NCI-H510A (cell line): ENCODE measurements at places on chromosomes 2 and 18.

GRCh38 chr2:168841445-168841844, 39.0 kb downstream of the NOSTRIN start:
- DNase-seq: no peak

DNA sequence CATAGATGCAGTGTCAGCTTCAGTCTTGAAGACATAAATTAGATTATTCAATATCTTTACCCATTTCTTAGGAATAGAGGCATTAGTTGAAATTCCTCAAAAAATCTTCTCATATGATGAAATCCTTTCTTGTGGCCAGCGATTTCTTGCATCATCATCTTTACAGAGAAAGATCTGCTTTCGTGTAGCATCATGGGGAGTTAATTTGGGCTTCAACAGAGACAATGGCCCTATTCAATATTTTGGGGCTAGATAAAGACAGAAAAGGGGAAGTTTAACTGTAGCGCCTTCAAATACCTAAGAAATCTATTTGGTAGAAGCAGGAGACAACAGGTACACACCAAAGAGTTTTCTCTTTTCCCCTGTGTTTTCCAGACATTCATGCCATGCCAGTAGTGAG, 73.8 kb downstream of the TGFA start:
- DNase-seq: no peak

- no peak for DNase-seq
These were observed at the start of gene SP140L for GRCh38 chr2:230326453-230327417. TSS of gene SP140L (plus strand) at chr2:230327193. CDS start at chr2:230327270, 77 bp downstream.

DNA sequence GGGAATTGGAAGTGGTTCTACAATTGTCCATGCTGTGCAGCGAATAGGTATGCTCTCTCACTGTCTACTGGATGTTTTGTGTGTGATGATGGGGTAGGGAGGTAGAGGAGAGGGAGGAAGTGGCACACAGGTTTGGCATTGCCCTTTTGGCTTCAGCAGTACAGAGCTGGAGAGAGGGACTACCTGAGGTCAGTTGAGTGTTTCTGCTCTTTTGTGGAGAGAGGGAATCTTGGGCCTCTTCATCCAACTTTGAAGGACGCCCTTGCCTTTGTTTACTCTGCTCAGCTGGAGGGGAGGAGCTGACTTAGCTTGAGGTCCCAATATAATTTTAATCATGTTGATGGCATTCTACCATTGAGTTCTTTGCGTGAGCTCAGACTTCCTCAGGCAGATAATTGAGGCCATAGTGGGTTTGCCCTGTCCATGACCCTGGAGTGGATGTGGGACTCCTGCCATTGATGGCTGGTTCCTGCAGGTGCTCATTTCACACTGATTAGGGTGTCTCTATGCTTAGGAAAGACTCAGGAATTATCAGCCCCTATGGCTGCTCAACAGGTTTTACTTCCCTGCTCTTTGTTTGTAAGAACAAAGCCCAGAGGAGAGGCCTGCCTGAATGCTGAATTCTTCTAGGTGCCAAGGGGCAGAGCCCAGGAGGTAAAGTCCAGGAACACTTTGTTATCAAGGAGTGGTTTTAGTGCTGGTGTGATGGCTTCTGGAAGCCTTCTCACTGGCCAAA, 7.2 kb downstream of the RPIA start:
- no peak for DNase-seq

DNA sequence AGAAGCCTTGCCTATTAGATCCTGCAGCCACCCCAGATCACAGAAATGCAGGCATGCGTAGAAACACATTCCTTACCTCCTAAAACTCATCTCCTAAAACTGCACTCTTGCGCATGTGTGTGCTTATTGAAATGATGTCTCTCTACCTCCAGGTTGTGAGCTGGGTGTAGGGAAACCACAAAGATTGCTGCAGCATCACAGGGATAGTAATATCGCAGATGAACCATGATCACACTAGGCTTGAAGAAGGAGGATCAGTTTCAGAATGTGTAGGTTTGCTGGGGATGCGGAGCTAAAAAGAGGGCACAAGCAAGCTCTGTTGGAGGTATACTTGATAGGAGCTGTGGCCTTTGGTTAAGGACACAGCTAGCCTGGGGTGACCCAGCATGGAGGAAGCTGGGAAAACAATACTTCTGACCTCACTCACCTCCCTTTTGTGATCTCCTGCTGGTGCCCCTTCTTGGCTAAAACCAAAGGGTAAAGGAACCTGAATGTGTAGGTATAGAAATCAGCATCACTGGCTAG, 118.8 kb downstream of the SETBP1 start:
- no peak for DNase-seq

GRCh38 chr2:191839918-191840804, 6.7 kb downstream of the CAVIN2 start:
- no peak for DNase-seq

DNA sequence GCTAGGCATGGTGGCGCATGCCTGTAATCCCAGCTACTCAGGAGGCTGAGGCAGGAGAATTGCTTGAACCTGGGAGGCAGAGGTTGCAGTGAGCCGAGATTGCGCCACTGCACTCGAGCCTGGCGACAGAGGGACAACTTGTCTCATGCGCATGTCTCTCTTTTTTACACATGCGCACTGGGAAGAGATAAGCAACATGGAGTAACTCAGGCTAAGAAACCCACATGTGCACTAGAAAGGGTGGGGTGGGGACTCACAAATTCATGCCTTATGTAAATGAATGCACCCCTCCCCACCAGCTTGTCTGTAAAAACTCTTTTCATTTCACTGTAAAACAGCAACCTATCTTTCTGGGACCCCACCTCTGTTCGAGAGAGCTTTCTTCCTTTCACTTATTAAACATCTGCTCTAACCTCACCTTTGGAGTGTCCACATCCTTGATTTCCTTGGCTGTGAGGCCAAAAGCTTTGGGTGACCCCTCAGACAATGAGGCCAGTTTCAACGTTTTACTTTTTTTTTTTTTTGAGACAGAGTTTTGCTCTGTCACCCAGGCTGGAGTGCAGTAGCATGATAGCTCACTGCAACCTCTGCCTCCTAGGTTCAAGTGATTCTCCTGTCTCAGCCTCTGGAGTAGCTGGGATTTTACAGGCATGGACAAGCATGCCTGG, 91.6 kb upstream of the RMP24 start:
- DNase-seq: no peak

- DNase-seq: no peak
These were observed 268.6 kb downstream of the FIGN start for GRCh38 chr2:163467251-163467630.

DNA sequence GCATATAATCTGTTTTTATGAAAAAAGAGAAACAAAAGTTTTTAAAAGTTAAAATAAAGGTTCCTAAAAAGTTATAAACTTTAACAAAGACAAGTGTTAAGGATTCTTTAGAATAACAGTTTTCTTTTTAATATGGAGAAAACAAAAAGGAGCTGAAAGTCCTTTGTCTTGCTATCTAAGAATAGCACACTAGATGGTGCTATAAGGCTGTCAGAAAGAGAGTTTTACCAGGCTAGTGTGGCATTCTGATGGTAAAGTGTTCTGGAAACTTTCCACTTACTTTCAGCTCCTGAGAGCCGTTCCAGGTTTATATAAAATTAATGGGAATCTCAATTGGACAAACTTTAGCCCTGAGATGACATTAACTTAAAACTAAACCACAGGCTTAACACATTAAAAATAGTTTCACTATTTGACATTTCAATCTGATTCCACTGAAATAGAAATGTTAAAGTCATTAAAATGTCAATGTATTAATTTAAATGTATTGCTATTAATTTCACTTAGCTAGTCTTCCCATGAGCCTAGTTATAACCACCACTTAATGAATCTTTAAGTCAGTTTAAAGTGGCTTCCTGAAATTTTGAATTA, 3.7 kb downstream of the FBXO48 start:
- no peak for DNase-seq

DNA sequence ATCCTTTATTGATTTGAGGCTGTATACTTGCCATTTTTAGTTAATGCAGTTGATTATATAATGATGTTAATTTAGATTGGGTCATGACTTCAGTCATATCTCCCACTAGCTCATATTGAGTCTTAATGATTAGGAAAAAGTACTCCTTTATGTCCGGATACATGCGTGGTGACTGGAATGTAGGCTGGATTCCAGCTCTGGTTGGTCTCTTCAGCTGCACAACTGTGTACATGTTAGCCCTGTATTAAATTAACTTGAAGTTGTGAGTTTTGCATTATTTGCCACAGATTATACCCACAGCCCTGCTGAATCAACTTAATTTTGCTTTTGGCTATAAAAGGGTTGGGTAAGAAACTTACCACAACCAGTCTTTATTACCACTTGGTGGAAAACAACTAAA, 22.5 kb downstream of the MOB4 start:
- no peak for DNase-seq

GRCh38 chr2:233081232-233081730, 21.1 kb downstream of the INPP5D start:
- DNase-seq: no peak

- DNase-seq: no peak
These were observed 36.3 kb downstream of the CPS1 start for GRCh38 chr2:210592726-210593125.

DNA sequence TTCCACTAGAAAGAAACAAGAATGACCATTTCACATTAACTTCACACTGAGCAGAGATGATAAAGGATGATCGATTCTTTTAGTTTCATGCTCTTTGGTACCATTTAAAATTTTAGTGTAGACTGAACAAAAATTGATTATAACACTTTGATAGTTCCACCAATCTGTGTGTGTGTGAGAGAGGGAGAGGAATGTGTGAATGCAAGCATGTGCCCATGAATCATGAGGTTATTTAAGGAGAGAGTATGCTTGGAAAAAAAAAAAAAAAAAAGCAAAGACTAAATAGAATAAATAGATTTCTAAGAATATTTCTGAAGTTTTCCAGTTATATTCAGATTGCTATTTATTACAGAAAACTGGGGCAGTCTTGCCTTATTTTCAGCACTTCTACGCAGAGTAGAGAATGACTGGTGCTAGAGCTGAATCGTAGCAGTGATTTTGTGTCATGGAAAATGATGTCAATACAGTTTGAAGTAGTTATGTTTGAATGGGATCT, 900.8 kb downstream of the SLC4A3 start:
- no peak for DNase-seq

GRCh38 chr2:121746071-121746578, 9.3 kb upstream of the TSN start:
- no peak for DNase-seq

- DNase-seq: no peak
These were observed 1180.9 kb downstream of the LRP1B start for GRCh38 chr2:140949932-140950331.

DNA sequence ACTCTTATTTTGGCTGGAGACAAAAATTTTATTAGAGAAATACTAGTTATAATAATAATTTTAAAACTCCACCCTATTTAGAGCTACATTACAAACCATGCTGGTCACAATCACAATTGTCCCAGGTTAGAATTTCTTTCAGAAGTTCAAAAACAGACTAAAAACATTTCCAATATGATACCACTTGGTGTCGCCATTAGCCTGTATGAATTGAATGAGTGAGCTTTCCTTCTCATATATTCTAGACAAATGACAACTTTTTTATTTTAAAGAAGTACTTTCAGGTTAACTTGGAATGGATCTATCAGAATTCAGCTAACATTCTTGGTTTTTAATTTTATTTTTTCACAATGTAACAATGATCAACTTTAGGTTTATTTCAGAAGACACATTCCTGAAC, 48.0 kb downstream of the SERPINB8 start:
- DNase-seq: no peak

- DNase-seq: no peak
These were observed 133.8 kb upstream of the LMAN1 start for GRCh38 chr18:59492756-59493421.

DNA sequence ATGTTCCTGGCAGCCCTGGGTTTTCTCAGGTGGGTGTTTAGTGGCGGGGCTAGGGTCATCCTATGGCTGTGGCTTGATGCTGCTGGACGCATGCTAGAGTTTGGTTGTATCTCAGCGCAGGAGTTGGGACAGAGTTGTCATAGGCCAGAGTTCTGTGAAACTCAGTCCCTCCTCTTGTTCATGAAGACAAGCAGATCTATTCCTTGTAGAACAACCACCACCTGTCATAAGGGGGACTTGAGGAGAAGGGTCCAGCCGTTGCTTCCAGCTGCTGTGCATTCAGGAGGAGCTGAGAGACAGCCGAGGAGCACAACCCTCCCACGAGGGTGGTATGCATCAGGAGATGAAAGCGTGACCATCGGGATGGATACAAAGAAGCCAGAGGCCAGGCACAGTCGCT, 26.4 kb downstream of the DCDC2C start:
- no peak for DNase-seq

DNA sequence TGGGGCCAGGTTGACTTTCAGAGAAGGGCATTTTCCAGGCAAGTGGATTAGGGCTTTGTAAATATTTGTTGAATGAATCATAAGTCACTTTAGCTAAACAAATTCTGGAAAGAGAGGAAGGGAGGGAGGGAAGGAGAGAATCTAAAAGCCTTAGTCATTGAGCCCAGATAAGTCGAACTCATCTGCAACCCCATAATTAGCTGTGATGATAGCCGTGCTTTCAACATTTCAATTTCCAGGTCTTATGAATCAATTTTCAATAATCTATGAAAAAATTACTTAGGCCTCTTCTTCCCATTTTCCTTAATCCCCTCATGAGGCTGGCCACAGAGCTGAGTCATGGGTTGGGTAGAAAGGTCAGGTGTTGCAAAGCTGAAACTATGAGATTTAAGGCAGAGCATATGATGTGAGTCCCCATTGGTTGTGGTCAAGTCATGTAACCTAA, 111.9 kb upstream of the MAPRE2 start:
- peak; percentile 20 for DNase-seq

GRCh38 chr2:11417946-11418585, 47.9 kb downstream of the E2F6 start:
- no peak for DNase-seq

- peak; percentile 34 for DNase-seq
These were observed 1142.3 kb upstream of the FANCL start for GRCh38 chr2:59383473-59383872.

DNA sequence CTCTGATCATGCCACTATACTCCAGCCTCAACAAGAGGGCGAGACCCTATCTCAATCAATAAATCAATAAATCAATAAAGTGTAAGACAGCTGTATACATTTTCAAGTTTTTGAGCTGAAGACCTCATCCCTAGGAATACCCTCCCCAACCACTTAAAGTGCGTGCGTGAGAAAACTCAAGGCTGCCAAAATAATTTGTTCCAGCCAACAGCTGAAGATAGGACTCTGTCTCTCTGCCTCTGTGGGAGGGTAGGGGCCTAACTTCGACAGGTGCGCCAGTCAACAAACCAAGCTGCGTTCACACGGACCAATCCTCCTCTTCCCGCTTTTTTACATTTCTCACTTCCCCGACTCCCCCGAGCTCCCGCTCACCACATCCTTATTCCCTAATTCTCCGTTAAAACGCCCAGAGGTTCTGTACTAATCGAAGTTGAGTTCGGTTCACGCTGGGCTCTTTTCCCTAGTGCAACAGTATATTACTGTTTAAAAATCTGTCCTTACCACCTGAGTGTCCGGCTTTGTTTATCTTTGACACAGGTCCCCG, 618 bp downstream of the POLR2D start:
- DNase-seq: peak; percentile 9
